ENCODE measurements at places on chromosomes 3 and 15.
A peak's percentile ranks its signal among the peaks of the same experiment; 100 is the strongest.

- DNase-seq = no peak
Observed at GRCh38 chr3:122102191-122102935, 47.2 kb downstream of the CD86 start.

- no peak for DNase-seq
Observed at GRCh38 chr3:57154470-57155309, 10.5 kb downstream of the IL17RD start.

DNA sequence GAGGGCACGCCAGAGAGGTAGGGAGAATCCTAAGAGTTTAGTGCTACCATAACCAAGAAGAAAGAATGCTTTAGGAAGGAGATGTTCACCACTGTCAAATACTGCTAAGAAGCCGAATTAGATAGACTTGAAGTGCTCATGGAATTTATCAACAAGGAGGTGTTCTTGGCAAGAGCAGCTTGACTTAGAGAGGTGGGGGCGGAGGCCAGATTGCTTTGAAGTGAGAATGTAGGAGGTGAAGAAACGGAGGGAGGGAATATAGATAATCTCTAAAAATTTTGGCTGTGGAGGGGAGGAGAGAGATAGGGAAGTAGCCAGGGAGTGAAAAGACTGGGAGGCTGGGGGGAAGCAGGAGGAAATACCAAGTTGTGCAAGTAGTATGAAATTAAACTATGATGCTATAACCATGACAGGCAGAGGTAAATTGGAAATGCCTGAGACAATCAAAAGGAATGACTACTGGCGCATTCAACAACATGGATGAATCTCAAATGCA lies 35.5 kb downstream of the GADL1 start:
- no peak for DNase-seq

GRCh38 chr15:90190606-90191343 lies 10.4 kb upstream of the SEMA4B start:
- no peak for DNase-seq

DNA sequence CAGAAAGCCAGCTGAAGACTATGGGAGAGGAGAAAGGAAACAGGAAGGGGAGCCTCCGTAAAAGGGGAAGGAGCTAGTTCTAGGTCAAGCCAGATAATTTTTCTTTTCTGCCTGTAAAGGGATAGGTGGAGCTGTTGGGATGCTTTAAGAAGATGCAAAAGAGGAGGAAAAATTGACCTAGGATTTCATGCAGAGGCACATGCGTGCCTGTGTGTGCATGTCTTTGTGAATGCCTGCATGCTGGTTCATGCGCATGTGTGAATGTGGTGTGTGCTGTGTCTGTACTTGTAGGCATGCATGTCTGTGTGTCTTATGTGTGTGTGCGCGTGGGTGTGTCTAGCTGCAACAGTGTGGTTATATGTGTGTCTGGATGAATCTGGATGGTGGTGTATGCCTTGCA lies 27.3 kb downstream of the CCDC33 start:
- peak; percentile 50 for DNase-seq

GRCh38 chr3:30941342-30941741 lies 46.9 kb upstream of the GADL1 start:
- DNase-seq = no peak

- no peak for DNase-seq
Observed at GRCh38 chr15:101424984-101425383, 64.5 kb downstream of the PCSK6 start.

GRCh38 chr3:124700880-124701684 lies 29.2 kb upstream of the UMPS start:
- no peak for DNase-seq

DNA sequence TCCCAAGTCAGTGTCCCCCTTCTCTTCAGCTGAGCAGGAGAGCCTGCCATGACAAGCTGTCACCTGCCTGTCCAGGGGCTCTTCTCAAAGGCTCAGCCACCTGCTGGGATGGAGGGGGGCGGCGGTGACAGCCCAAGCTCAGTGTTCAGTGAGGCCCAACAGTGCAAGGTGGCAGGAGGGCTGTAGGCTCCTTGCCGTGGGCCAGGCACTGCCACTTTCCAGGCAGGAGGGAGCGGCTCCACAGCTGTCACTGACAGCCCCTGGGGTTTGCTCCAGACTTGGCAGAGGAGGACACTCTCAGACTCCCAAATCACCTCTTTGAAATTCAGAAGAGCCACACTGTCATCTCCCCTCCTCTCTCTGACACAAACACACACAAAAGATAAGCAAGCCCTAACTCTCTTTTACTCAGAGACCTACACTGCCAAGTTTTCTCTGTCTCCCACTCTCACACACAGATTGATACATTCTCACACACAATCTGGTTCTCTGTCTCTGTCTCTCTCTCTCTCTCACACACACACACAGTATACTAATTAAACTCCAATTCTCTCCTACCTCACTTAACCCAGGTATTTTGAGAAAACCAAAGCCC lies 443.3 kb downstream of the EPHB1 start:
- DNase-seq = peak; percentile 16

DNA sequence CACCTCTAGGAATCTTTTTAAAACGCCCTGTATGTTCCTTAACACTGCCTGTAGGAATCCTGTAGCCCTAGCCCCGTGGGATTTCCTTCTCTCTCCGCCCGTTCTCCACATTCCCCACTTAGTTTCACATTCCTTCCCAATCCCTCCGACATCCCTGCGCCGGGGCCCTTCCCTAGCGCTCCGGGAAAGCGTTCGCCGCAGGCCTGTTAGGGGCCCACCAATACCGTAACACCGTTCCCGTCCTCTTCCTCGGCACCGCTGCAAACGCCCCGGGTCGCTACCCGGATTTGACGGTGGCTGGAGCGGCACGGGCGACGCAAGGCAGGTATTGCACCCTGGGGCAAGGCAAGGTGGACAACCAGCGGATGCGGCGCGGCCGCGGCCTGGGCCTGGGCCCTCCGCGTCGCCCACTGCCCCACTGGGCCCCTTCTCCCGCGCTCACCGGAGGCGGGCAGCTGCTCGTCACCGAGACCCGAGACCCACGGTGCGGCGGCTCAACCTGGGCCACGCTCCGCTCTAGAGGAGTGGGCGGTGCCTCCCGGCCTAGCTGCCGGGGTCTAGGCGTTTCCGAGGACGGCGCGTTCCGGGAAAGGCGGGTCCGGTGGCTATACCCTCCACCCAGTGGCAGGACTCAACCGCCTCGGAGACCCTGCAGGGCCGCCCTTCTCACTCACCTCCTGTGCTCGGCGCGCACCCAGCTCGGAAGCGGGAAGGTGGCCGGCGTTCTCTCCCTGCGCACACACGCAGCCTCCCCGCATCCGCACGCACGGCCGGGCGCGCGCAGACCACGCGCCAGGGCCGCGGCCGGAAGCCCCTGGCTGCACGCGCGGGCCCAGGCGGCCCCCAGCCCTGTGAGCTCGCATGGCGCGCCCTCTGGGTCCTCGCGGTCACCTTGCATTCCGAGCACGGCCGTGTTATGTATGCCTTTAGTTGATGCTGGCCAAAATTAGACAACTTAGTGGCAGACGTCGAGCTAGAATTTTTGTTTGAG lies at the start of gene B3GALNT1:
TSS of gene B3GALNT1 (minus strand) at position 789 of the 991 bp plus-strand sequence. CDS start 18,595 bp downstream, outside the sequence.
- peak; percentile 61 for DNase-seq

DNA sequence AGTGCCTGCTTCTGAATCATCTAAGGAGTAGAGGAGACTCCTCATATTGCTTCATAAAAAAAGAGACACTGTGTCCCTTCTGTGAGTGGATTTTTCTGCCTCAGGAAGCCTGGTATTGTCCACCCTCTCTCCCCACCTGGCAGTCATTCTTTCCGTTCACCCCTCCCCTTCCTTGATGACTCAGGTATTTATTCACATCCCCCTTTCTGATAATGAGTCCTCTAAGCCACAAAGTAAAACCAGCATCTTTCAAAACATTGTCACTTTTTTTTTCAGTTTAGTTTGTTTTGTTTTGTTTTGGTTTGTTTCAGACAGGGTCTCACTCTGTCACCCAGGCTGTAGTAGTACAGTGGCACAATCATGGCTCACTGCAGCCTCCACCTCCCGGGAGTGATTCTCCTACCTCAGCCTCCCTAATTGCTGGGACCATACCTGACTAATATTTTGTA lies 65.2 kb upstream of the UBE2E1 start:
- no peak for DNase-seq

DNA sequence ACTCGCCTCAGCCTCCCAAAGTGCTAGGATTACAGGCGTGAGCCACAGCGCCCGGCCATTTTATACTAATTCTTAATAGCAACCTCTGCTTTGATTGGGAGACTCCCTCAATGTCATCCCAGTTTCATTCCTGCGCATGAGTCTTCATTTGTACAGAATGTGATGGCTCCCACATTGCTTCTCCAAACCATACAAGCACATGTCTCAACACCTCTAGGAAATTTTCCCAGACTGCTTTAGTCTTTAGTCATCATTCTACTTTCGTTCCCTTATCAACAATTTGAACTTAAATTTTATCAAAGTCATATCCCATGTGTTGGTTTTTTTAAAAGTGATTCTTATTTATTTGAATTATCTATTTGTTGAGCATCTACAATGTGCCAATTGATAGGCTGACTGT lies 58.1 kb downstream of the SNX4 start:
- no peak for DNase-seq

DNA sequence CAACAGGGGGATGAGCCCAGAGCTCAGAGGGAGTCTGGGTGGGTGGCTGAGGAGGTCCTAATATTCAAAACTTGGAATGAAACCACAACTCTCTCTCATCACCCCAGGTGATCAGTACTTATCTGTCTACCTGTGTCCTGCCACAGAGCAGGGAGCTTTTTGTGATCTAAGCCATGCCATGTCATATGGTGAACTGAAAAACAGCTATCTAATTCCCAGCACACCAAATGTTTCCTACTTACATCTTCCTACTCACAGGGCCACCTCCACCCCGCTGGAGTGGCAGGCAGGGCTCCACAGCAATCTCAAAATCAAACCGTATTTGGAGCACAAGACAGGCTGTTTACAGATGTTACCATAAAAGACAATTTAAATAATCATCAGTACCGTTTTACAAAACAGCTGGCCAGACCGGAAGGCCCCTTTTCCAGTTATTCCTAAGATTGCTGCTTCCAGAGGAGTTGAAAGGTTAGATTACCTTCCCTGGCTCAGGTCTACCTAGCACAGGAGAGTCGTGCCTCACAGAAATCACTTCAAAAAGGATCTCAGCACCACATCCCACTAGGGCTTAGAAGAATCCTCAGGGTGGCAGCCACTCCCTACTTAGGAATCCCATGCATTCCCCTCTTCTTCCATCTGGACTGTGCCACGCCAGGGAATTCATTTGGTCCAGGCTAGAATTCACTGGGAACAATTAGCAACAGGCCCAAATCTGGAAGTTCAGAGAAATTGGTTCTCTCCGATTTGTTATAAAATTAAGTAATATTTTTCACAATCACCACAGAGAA lies 226.6 kb upstream of the IL12A start:
- no peak for DNase-seq

DNA sequence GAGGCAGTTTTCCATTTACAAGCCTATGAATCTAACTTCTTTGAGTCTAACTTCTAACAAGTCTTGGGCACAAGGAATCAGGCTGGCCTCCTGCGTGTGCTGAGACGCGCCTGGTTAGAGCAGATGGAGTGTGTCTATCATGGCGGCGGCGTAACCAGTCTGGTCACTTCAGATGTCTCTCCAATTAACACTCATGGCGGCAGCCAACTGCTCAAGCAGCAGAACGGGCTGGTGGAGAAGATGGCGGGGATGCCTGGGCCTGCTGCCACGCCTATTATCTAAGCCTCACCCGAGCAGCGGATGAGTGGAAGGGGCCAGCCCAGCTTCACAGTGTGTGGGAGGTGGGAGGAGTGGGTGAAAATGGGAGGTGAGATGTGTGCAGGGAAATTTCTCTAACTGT lies 246.4 kb upstream of the TPRG1 start:
- DNase-seq = no peak

DNA sequence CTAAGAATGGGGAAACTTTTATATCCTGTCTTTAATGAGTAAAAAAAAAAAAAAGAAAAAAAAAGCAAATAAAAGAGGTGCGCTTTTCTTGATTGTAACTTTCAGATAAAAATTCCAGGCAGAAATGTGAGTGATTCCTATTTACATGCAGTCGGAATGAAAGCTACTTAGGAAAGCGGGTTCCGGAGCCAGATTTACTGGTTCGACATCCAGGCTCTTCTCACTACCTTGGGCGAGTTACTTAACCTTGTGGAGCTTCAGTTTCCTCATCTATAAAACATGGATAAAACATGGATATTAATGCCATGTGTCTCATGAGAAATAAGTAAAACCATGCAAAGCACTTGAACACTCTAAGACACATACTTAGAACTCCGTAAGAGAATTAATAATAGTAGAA lies 169.2 kb downstream of the TP63 start:
- no peak for DNase-seq

GRCh38 chr3:44100298-44100695 lies 141.4 kb upstream of the TOPAZ1 start:
- DNase-seq = no peak

DNA sequence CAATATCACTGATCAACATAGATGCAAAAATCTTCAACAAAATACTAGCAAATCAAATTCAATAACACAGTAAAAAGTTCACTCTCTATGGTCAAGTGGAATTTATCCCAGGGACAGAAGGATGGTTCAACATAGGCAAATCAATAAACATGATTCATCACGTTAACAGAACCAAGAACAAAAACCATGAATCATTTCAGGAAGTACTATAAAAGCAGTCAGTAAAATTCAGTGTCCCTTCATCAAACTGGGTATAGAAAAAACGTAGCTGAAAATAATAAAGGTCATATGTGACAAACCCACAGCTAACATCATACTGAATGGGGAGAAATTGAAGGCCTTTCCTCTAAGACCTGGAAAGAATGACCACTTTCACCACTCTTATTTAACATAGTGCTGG lies 172.1 kb downstream of the POLR2M start:
- no peak for DNase-seq

GRCh38 chr3:30289766-30290165 lies 316.6 kb upstream of the TGFBR2 start:
- DNase-seq = no peak

DNA sequence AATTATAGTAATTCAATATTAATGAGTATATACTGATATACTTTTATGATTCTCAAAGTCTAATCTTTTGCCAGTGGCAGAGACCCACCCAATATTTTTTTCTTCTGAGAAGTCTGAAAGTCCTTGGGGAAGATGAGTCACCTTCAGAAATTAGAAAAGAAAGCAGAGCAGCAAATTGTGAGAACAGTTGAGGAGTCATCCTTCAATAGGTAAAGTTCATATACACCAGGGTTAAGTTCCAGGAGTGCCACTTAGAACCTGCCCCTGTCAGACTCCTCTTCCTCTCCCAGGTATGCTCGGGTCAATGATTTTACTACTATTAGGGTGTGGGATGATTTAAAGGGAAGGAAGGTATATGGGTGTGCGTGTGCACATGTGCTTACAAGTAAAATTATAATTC lies 7.1 kb downstream of the CLRN1 start:
- no peak for DNase-seq

GRCh38 chr3:188697127-188697526 lies 474.6 kb upstream of the TPRG1 start:
- no peak for DNase-seq

DNA sequence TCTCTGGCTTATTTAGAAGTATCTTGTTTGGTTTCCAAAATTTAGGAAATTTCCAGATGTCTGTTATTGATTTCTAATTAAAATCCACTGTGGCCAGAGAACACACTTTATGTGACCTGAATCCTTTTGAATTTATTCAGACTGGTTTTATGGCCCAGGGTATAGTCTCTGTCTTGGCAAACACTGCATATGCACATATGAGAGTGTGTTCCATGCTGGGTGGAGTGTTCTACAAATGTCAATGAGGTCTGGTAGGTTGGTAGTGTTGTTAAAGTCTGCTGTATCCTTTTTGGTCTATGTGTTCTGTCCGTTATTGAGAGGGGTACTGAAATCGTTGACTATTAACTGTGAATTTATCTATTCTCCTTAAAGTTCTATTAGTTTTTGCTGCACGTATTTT lies 30.2 kb downstream of the PGPEP1L start:
- peak; percentile 21 for DNase-seq
